ENCODE measurements at places on chromosomes 5 and 9. TPM values are rescaled to one million over a fixed set of nuclear protein-coding genes. Genes with fewer than 3 reads are reported as not detected.

PCDHGB2 gene
- total RNA-seq = 5.7 TPM

ZNF883 gene
- 4.3 TPM for total RNA-seq

STPG3 gene
- not detected for total RNA-seq

GABRA6 gene
- total RNA-seq = not detected

ARID3C gene
- 0.74 TPM for total RNA-seq
